ENCODE measurements at places on chromosomes 1 and 21.

DNA sequence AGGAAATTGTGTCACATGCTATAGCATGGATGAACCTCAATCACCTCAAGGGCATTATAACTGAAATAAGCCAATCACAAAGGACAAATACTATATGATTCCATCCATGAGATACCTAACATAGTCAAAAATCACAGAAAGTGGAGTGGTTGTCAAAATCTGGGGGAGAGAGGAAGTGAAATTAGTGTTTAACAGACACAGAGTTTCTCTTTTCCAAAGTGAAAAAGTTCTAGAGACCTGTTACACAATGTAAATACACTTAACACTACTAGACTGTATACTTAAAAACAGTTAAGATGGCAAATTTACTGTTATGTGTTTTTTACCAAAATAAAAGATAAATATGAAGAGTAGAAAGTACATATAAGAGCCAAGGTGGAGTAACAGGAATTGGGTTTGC is 31.8 kb downstream of the ZNF644 start:
- no peak for DNase-seq

DNA sequence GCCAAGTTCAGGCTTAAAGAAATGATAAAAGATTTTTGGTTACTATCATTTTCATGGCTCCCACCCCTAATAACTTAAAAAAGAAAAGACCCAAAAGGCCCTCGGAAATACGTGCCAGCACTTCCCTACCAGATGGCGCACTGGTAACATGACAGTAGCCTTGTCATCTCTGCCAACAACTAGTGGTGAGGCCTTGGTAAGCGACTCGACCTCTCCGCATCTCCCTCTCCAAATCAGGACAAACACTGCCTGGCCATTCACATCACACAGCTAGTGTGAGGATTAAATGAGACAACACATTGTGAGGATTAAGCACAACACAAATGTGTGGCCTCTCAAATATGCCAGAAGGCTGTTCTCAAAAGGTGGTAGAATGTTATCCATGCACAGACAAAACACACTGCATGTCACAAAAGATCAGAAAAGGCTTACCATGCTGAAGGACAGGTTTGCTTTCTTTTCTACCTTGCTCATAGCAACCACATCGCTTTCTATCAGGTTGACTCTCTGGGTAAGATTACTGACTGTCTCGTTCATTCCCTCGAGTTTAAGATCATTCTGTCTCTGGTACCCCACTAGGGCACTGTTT is 16.4 kb downstream of the TEX38 start:
- DNase-seq = no peak

- no peak for DNase-seq
These were observed 200.5 kb downstream of the OMA1 start for GRCh38 chr1:58346036-58346355.

GRCh38 chr1:58318157-58319005 is 228.1 kb downstream of the OMA1 start:
- no peak for DNase-seq

DNA sequence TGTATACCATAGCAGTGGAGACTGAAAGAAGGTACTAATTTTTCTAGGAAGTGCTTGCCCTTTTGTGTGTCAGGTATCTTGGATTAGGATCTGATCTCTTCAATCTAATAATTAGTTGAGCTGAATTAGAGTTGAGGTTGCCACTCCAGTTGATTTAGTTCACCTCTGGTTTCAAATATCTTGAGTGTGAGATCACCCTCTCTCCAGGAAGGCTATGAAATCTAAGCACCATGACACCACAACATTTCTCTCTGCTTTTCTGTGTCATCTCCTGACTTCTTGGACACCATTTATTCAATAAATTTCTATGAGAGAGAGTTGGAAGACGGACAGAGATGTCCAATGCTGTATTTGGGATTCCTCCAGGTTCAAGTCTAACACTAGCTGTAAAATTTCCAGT is 212.8 kb downstream of the DYRK1A start:
- no peak for DNase-seq

DNA sequence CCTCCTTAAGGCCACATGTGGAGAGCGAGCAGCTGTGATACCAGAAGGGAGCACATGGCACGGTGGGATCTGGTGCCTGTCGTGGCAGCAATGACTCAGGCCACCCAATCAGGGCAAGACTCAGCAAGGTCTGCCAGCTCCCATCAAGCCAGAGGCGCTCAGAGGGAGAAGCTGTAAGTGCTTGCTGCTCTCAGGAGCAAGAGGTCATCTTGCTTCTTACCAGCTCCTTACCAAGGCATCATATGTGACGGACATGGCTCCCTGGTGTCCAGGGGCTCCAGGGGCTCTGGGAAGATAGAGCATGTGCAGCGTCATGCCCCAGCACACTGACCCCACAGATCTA is 72.9 kb downstream of the ITPKB start:
- no peak for DNase-seq

- no peak for DNase-seq
These were observed 109.7 kb upstream of the HP1BP3 start for GRCh38 chr1:20896826-20897225.

- DNase-seq = no peak
These were observed 88.5 kb upstream of the ETV3 start for GRCh38 chr1:157226739-157227138.

- no peak for DNase-seq
These were observed 22.2 kb upstream of the RSPO1 start for GRCh38 chr1:37656881-37657280.

GRCh38 chr1:202967684-202968281 is 726 bp upstream of the CYB5R1 start:
- DNase-seq = peak; percentile 44

GRCh38 chr1:54476530-54477109 is 70.4 kb upstream of the SSBP3 start:
- no peak for DNase-seq

DNA sequence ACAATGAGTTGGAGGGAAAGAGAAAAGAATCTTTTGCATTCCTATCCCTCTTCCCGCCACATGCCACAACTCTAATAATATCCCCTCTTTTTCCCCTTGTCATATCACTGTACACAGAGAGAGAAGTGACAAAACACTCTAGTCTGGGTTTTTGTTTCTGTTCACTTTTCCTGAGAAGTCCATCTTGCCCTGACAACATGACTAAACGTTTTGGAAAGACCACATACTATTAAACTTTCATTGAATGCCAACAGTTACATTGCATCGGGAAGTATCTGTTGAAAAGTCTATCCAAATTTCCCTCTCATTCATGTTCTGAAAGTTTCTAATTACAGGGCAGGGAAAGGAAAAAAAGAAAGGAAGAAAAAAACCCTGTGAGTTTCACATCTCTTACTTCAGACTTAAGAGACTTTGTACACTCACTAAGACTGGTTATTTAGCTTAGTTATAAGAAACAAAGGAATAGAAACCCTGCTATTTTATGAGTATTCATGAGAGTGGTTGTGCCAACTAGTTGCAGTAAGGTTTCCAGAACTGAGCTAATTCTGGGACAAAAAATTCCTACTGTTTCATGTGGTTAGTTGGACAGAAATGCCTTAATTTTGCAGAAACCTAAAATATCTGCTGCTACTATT is 16.9 kb downstream of the PLA2G4A start:
- no peak for DNase-seq

DNA sequence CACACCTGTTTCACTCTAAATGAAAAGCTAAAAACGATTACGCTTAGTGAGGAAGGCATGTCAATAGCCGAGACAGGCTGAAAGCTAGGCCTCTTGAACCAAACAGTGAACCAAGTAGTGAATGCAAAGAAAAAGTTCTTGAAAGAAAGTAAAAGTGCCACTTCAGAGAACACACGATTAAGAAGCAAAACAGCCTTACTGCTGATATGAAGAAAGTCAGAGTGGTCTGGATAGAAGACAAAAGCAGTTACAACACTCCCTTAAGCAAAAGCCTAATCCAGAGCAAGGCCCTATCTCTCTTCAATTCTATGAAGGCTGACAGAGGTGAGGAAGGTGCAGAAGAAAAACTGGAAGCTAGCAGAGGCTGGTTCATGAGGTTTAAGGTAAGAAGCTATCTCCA is 130.7 kb downstream of the SIPA1L2 start:
- DNase-seq = no peak

DNA sequence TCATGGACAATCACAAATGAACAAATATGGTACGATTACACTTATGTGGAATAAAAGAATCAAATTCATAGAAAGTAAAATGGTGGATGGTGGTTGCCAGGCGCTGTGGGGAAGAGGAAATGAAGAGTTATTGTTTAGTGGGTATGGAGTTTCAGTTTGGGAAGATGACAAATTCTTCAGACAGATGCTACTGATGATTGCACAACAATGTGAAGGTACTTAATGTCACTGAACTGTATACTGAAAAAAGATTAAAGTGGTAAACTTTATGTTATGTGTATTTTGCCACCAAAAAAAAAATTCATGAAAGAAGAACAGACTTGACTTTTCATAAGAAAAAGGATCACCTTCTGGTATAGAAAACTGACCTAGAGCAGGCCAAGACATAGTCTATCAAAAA is 745.6 kb upstream of the CXADR start:
- DNase-seq = no peak
